SJSA1 (cell line): ENCODE measurements at places on chromosomes 5 and 9. TPM values are rescaled to one million over a fixed set of nuclear protein-coding genes. Genes with fewer than 3 reads are reported as not detected.

The NR2F1-AS1 gene
- 6.0 and 9.2 TPM in 2 replicates for total RNA-seq

The MORN5 gene
- not detected in 2 replicates for total RNA-seq

The TAF11L12 gene
- not detected in 2 replicates for total RNA-seq

The FGF10 gene
- not detected in 2 replicates for total RNA-seq

The PFN3 gene
- not detected in 2 replicates for total RNA-seq

The FAM151B gene
- 2.1 and 3.9 TPM in 2 replicates for total RNA-seq

The PTGS1 gene
- total RNA-seq = 0.39 and 0.97 TPM in 2 replicates

The ANKRD34B gene
- total RNA-seq = not detected in 2 replicates

- no peaks in the 10 kb centered on the region for H3K27me3 ChIP-seq
- H3K36me3 ChIP-seq = no peaks in the 10 kb centered on the region
- no peak for DNase-seq
- H3K4me3 ChIP-seq = no peak overlapping the region
- peaks cover 23% of the 10 kb centered on the region for H3K4me1 ChIP-seq
Observed at GRCh38 chr9:16710888-16711287, 159.6 kb downstream of the BNC2 start.

GRCh38 chr5:159531554-159532105 is 201.3 kb upstream of the IL12B start:
- H3K36me3 ChIP-seq = no peaks in the 10 kb centered on the region
- H3K4me1 ChIP-seq = peaks cover 15% of the 10 kb centered on the region
- no peak overlapping the region for H3K4me3 ChIP-seq
- H3K27ac ChIP-seq = no peak overlapping the region
- H3K27me3 ChIP-seq = no peaks in the 10 kb centered on the region
- no peak for DNase-seq

DNA sequence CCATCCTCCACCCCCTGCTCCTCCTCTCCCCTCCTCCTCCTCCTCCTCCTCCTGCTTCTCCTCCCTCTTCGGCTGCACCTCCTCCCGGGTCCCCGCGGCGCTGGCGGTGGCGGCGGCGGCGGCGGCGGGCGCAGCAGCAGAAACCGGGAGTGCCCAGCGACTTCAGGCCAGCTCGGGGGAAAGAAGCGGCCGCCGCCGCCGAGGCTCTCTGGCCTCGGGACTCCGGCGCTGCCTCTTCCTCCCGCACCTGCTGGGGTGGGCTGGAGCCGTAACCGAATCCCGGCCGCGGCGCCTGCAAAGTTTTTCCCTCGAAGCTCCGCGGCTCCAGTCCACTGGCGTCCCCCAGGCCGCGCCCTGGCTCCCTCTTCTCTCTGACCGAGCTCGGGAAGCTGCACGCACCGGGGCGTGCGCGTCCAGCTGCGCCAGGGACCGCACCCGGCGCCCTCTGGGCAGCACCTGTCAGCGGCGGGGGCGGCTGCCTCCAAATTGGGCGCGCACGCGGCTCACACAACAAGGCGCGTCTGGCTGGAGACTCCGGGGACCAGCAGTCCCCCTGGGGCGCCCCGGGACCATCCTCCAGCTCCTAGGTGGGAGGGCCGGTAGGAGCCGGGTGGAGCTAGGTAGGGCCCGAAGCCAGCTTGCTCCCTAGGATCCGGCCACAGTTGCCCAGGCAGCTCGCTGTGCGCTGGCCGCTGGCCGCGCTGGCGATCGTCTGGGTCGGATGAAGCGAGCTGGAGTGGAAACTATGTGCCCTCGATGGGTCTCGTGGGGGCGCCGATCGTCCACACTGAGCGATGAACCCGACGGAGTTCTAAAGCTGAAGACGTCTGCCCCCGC is at the start of gene MCTP1:
TSS of gene MCTP1 (minus strand) at position 523 of the 837 bp plus-strand sequence.
- no peak within 1 kb of the TSS for H3K27ac ChIP-seq
- H3K4me1 ChIP-seq = peaks cover 23% of the 10 kb centered on the region
- H3K36me3 ChIP-seq = no peaks in the 10 kb centered on the region
- peak within 1 kb of the TSS; percentile 35 for H3K4me3 ChIP-seq
- no peak for DNase-seq

DNA sequence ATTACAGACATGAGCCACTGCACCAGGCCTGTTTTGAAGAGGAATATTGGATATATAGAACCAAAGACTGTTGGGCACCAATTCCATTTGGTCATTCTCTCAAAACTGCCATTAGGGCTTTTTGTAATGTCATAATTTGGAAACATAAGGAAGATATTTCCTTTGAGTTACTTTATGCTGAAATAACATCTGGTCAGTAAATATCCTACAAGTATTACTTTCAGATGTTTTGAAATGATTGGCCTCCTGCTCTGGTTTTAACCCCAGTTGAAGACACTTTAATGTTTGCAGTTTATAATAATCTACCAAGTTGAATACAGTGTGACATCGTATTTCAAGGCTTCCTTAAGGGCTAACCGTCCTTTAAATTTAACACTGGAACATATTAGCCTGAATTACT is 33.6 kb downstream of the LRRTM2 start:
- peaks cover 16% of the 10 kb centered on the region for H3K4me1 ChIP-seq
- H3K27me3 ChIP-seq = no peaks in the 10 kb centered on the region
- no peak for DNase-seq
- H3K27ac ChIP-seq = no peak overlapping the region
- peaks cover 13% of the 10 kb centered on the region for H3K36me3 ChIP-seq

DNA sequence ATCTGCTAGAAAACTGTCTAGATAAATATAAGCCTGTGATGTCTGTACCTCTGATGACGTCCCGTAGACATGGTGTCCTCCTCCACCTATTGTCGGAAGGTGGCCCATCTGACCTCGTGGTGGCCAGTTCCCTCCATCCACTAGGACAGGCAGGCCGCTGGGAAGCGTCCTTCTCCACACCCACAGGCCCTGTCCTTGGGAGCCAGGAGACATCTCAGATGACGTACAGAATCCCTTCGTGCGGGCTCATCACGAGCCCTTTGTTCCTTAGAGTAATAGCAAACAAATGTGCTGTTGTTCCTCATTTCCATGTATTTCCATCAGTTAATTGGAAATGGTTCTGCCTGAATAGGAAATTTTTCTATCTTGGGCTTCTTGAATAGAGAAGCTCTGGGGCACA is 38.3 kb upstream of the TENT4A start:
- no peaks in the 10 kb centered on the region for H3K27me3 ChIP-seq
- H3K4me3 ChIP-seq = no peak overlapping the region
- no peak for DNase-seq

DNA sequence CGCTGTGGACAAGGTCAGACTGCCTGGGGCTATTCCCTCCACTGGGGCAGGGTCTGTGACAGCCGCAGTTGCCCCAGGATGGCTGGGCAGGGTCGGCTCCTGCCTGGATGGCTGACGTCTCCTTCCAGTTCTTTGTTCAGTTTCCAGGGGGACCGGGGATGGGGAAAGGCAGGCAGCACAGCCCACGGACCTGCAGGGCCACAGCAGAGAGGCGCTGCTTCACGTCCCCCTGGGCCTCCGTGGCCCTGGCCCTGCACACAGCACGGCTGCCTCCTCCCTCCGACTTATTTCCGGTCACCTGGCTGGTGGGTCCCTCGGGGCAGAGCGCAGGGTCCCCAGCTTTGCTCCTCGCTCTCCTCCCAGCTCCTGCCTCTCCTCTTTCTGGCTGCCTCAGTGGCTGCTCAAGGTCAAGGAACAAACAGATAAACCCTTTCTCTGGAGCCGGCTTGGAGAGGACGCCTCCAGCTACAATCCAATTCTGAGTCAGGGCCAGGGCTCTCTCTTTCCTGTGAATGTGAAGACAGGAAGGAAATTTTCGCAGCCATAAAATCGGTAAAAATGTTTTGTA is 169.7 kb downstream of the C9orf50 start:
- no peak for DNase-seq
- no peaks in the 10 kb centered on the region for H3K27me3 ChIP-seq
- no peak overlapping the region for H3K27ac ChIP-seq
- no peaks in the 10 kb centered on the region for H3K36me3 ChIP-seq
- H3K4me1 ChIP-seq = no peaks in the 10 kb centered on the region

DNA sequence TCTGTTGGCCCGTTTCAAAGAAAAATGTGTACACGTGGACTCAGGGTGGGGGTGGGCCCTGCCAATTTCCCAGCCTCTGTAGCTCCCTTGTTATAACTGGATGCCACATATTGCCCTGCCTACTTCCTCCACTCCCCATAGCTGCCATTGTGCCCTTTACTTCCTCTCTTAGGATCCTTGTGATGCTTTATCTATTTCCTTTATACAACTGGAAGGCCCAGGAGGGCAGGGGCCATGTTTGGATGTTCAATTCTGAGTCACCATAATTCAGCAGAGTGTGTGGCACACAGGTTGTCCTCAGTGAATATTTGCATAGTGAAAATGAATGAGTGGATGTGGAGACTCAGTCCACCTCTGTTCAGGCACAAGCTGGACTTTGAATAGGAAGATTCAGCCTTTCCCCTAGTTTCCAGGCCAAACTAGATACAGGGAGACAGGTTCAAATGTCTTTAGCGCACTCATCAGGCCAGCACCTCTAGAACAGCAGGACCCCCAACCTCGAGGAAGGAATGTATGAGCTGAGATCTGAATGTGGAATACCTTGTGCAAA is 10.6 kb upstream of the FEM1C start:
- no peaks in the 10 kb centered on the region for H3K36me3 ChIP-seq
- peaks cover 39% of the 10 kb centered on the region for H3K4me1 ChIP-seq
- no peak overlapping the region for H3K4me3 ChIP-seq

GRCh38 chr9:10008101-10008799 is 604.6 kb downstream of the PTPRD start:
- H3K36me3 ChIP-seq = no peaks in the 10 kb centered on the region
- no peak overlapping the region for H3K4me3 ChIP-seq
- DNase-seq = no peak
- H3K4me1 ChIP-seq = no peaks in the 10 kb centered on the region
- no peak overlapping the region for H3K27ac ChIP-seq

DNA sequence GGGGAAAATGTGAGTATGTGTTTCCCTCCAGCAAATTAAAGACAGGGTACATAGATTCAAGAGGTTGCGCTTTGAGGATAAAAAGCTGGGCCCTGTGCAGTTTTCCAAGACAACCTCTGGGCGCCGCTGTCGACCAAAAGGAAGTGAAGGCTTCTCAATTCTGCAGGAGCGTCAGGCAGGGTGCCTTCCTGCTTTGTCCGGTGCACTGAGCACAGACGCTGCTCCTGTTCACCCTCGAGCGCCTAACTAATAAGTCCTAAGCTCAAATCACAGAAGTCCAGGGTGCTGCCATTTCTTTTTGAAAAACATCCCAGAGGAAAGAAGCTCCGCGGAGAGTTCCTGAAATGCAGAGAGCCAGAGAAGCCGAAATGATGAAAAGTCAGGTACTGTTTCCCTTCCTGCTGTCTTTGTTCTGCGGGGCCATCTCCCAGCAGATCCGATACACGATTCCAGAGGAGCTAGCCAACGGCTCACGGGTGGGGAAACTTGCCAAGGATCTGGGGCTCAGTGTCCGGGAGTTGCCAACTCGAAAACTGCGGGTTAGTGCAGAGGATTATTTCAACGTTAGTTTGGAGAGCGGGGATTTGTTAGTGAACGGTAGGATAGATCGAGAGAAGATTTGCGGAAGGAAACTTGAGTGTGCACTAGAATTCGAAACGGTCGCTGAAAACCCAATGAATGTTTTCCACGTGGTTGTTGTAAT is at the start of gene PCDHGB1:
TSS of gene PCDHGB1 (plus strand) at position 183 of the 703 bp plus-strand sequence. CDS start at position 345, 162 bp downstream.
- H3K27me3 ChIP-seq = no peaks in the 10 kb centered on the region
- H3K36me3 ChIP-seq = no peaks in the 10 kb centered on the region
- no peak for DNase-seq
- H3K27ac ChIP-seq = no peak within 1 kb of the TSS
- H3K4me3 ChIP-seq = no peak within 1 kb of the TSS

- H3K27ac ChIP-seq = no peak within 1 kb of the TSS
- H3K27me3 ChIP-seq = no peaks in the 10 kb centered on the region
- peak within 1 kb of the TSS; percentile 43 for H3K4me3 ChIP-seq
- H3K4me1 ChIP-seq = no peaks in the 10 kb centered on the region
- peak; percentile 74 for DNase-seq
Observed at GRCh38 chr5:141223112-141223783, at the start of gene PCDHB14. TSS of gene PCDHB14 (plus strand) at chr5:141223343. CDS start at chr5:141223506, 163 bp downstream.

GRCh38 chr9:69757996-69758675 is 1.7 kb downstream of the PTAR1 start:
- no peak for DNase-seq
- peaks cover 21% of the 10 kb centered on the region for H3K36me3 ChIP-seq
- H3K4me3 ChIP-seq = 0 out of 2 replicates have a peak overlapping the region, but pooled peaks have one; percentile 6
- no peaks in the 10 kb centered on the region for H3K27me3 ChIP-seq

DNA sequence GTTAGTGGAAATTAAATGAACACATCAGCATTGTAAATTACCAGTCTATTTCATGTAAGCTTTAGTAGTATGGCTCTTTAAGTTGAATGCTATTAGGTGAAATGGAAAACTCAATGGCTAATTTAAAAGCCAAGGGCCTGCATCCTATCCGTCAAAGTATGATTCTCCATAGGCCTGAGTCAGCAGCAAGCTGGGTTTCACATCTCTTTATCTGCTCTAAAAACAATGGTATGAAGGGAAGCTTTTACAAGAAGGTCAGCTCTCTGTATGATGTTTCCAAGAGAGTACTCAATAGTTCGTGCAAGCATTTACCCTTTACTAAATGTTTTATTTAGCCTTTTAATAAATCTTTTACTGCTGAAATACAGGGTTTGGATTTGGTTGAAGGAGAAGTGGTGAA is 62.8 kb downstream of the MAP1B start:
- H3K27ac ChIP-seq = no peak overlapping the region
- no peaks in the 10 kb centered on the region for H3K27me3 ChIP-seq
- no peak overlapping the region for H3K4me3 ChIP-seq
- no peak for DNase-seq

GRCh38 chr5:55634866-55635265 is 77.3 kb downstream of the SLC38A9 start:
- H3K27me3 ChIP-seq = no peaks in the 10 kb centered on the region
- no peak for DNase-seq
- 0 out of 2 replicates have a peak, but pooled peaks cover 7% of the 10 kb centered on the region for H3K36me3 ChIP-seq
- H3K4me3 ChIP-seq = no peak overlapping the region
- H3K4me1 ChIP-seq = peaks cover 35% of the 10 kb centered on the region

- H3K27ac ChIP-seq = no peak overlapping the region
- H3K36me3 ChIP-seq = no peaks in the 10 kb centered on the region
- H3K27me3 ChIP-seq = no peaks in the 10 kb centered on the region
- H3K4me3 ChIP-seq = no peak overlapping the region
- H3K4me1 ChIP-seq = no peaks in the 10 kb centered on the region
- DNase-seq = no peak
Observed at GRCh38 chr9:7144265-7145046, 386.7 kb downstream of the KDM4C start.

GRCh38 chr5:95969651-95970358 is 8.2 kb upstream of the ELL2 start:
- H3K4me3 ChIP-seq = no peak overlapping the region
- DNase-seq = no peak
- H3K27ac ChIP-seq = no peak overlapping the region
- no peaks in the 10 kb centered on the region for H3K36me3 ChIP-seq

GRCh38 chr9:116432051-116432450 is 255.1 kb upstream of the TRIM32 start:
- no peaks in the 10 kb centered on the region for H3K27me3 ChIP-seq
- no peaks in the 10 kb centered on the region for H3K36me3 ChIP-seq
- H3K4me3 ChIP-seq = no peak overlapping the region
- peak; percentile 19 for DNase-seq
- H3K27ac ChIP-seq = no peak overlapping the region
- H3K4me1 ChIP-seq = peaks cover 12% of the 10 kb centered on the region

- no peak for DNase-seq
- H3K27me3 ChIP-seq = no peaks in the 10 kb centered on the region
- H3K4me1 ChIP-seq = peaks cover 5% of the 10 kb centered on the region; the same call in 1 of the 2 replicates
- no peaks in the 10 kb centered on the region for H3K36me3 ChIP-seq
Observed at GRCh38 chr9:111715471-111715870, 54.1 kb downstream of the GNG10 start.
